ENCODE measurements at places on chromosomes 13 and 19. TPM values are rescaled to one million over a fixed set of nuclear protein-coding genes. Genes with fewer than 3 reads are reported as not detected.

NLRP5 gene
- not detected for total RNA-seq

VN1R4 gene
- total RNA-seq, result not detected

ZNF763 gene
- total RNA-seq, result 5.8 TPM

STOML3 gene
- not detected for total RNA-seq

PCDH20 gene
- not detected for total RNA-seq

ITGBL1 gene
- not detected for total RNA-seq

MAB21L1 gene
- total RNA-seq, result not detected

THAP8 gene
- 1.8 TPM for total RNA-seq

ZFR2 gene
- 4.4 TPM for total RNA-seq

ZNF208 gene
- 1.9 TPM for total RNA-seq

MBD3L2 gene
- not detected for total RNA-seq

SLC46A3 gene
- 9.7 TPM for total RNA-seq

GRCh38 chr19:37855098-37855497 lies 51.3 kb downstream of the WDR87 start:
- peaks cover 7% of the 10 kb centered on the region for H3K4me1 ChIP-seq
- no peaks in the 10 kb centered on the region for H3K27me3 ChIP-seq
- no peak overlapping the region for H3K4me3 ChIP-seq
- no peak for DNase-seq
- no peak overlapping the region for H3K27ac ChIP-seq
- no peaks in the 10 kb centered on the region for H3K36me3 ChIP-seq

DNA sequence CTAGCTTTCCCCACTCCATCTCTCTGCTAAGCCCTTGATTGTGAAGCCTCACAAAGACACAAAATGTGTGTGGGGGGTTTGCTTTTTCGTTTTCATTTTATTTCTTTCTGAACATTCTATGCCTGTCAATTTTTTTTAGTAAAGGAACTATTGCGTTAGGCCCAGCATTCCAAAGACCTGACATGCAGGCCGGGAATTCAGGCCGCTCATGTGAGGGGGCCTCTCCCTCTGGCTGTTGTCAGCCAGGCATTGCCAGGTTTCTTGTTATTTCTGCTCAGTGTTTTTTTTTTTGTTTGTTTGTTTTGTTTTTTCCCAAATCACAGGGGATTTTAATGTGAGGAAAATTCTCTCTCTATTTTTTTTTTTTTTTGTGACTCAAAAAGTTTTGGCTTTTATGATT lies 10.3 kb upstream of the MEDAG start:
- no peaks in the 10 kb centered on the region for H3K4me1 ChIP-seq
- no peaks in the 10 kb centered on the region for H3K27me3 ChIP-seq
- no peak overlapping the region for H3K27ac ChIP-seq
- H3K4me3 ChIP-seq, result no peak overlapping the region

- no peak overlapping the region for H3K4me3 ChIP-seq
- DNase-seq, result peak; percentile 11
- no peaks in the 10 kb centered on the region for H3K4me1 ChIP-seq
- H3K36me3 ChIP-seq, result no peaks in the 10 kb centered on the region
These were observed 1438.1 kb downstream of the UQCRFS1 start for GRCh38 chr19:27774827-27775226.

DNA sequence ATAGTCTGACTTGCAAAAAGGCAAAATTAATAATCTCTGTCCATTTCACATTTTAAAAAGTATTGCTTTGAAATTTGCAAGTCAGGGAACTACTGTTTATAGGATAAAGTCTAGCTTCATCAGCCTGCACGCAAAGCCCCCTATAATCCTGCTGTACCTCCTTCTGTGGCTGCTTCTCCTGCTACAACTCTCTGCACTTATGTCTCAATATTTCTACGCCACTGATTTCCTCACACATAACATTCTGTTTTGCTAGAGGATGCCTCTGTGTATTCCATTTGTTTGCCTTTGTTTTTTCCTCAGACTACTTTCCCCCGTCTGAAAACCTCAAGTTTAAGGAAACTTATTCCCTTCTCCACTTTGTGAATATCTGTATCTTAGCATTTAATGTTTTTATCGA lies 389.9 kb downstream of the RFC3 start:
- no peaks in the 10 kb centered on the region for H3K36me3 ChIP-seq
- no peak for DNase-seq
- no peaks in the 10 kb centered on the region for H3K27me3 ChIP-seq
- H3K27ac ChIP-seq, result no peak overlapping the region
- no peaks in the 10 kb centered on the region for H3K4me1 ChIP-seq

GRCh38 chr13:46656786-46657185 lies 103.8 kb downstream of the LRCH1 start:
- H3K4me1 ChIP-seq, result peaks cover 3% of the 10 kb centered on the region
- no peaks in the 10 kb centered on the region for H3K36me3 ChIP-seq
- H3K27ac ChIP-seq, result no peak overlapping the region
- no peaks in the 10 kb centered on the region for H3K27me3 ChIP-seq
- no peak overlapping the region for H3K4me3 ChIP-seq

DNA sequence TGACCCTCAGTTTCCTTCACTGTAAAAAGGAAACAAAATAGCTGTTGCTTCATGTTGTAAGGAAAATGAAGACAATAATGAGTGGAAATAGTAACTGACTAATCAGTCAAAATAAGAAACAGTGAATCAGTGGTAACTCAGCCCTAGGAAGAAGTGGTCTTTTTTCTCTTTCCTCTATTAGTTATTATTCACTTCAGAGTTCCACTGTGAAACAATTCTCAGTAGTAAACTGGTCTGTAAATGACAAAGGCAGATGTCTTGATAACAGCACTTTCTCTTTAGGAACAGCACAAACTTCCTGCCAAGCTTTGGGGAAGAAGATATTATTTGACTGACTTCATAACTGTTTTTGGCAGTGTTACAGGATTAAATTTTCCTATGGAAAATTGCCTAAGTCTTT lies 600.5 kb upstream of the KLHL1 start:
- H3K27me3 ChIP-seq, result no peaks in the 10 kb centered on the region
- no peak overlapping the region for H3K4me3 ChIP-seq
- no peaks in the 10 kb centered on the region for H3K36me3 ChIP-seq
- no peak overlapping the region for H3K27ac ChIP-seq

DNA sequence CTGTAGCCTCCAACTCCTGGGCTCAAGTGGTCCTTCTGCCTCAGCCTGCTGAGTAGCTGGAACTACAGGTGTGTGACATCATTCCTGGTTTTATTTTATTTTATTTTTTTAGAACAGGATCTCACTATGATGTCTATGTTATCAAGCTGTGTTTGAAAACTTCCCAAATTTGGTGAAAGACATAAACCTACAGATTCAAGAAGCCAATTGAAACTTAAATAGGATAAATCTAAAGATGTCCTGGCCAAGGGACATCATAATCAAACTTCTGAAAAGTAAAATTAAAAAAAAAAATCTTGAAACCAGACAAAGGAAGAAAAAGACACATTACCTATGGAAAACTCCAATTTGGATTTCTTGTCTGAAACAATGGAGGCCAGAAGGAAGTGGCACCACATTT lies 23.1 kb upstream of the PDX1 start:
- H3K36me3 ChIP-seq, result no peaks in the 10 kb centered on the region
- no peak overlapping the region for H3K4me3 ChIP-seq
- H3K27ac ChIP-seq, result no peak overlapping the region
- H3K4me1 ChIP-seq, result no peaks in the 10 kb centered on the region
- H3K27me3 ChIP-seq, result peaks cover 3% of the 10 kb centered on the region
- no peak for DNase-seq

DNA sequence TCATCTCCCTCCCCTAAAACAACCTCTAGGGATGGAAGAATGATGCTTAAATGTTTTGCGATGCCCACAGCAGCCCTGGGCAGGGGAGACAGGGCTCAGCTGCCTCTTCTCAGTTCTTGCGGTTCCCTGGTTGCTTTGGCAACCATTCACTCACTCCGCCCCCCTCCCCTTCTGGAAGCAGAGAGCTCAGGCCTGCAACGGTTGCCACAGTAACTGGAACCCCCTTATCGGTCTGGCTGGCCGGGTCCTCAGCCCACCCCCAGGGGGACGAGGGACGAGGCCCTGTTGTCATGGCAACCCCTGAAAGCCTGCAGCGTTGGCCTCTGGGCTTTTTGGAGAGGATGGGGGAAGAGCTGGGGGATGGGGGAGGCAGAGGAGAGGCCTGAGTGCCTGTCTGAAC lies 19.5 kb downstream of the NOVA2 start:
- peaks cover 10% of the 10 kb centered on the region for H3K4me1 ChIP-seq
- no peak for DNase-seq

- H3K27ac ChIP-seq, result no peak overlapping the region
- H3K27me3 ChIP-seq, result no peaks in the 10 kb centered on the region
- H3K36me3 ChIP-seq, result no peaks in the 10 kb centered on the region
- no peak overlapping the region for H3K4me3 ChIP-seq
These were observed 10.9 kb downstream of the TIMM13 start for GRCh38 chr19:2416321-2417097.

GRCh38 chr19:40282209-40282580 lies 3.0 kb downstream of the AKT2 start:
- DNase-seq, result no peak
- peaks cover 76% of the 10 kb centered on the region for H3K4me1 ChIP-seq
- no peak overlapping the region for H3K4me3 ChIP-seq
- H3K27me3 ChIP-seq, result no peaks in the 10 kb centered on the region
- H3K36me3 ChIP-seq, result peaks cover 2% of the 10 kb centered on the region
- H3K27ac ChIP-seq, result peak overlapping the region; percentile 23

DNA sequence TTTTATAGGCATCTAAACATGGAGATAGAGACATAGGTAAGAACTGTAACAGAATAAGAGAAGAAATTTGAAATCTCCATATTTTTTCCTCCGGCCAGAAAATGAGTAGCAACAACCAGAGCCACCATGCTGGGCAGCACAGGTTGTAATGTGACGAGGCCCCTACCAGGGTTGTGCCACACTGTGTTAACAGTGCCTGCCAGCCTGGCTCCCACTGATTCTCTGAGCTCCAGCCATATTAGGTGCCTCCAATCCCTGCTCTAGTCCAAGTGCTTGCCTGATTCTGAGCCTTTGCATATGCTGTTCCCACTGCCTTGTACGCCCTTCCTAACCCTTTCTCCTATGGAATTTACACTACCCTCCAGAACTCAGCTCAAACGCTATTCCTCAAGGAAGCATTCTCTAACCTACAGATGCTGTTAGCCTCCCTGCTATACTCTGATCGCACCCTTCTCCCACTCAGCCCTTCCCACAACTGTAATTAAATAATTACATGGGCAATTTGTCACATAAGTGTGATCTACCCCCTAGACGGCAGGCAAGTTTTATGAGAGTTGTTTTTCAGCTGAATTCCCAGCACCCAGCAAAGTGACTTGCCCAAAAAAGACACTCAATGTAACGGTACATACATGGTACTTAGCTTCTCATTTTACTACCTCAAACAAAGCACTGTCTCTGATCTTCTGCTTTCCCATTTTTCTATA lies 37.6 kb upstream of the STARD13 start:
- no peaks in the 10 kb centered on the region for H3K4me1 ChIP-seq
- DNase-seq, result no peak
- no peaks in the 10 kb centered on the region for H3K36me3 ChIP-seq
- H3K27ac ChIP-seq, result no peak overlapping the region

- no peaks in the 10 kb centered on the region for H3K36me3 ChIP-seq
- DNase-seq, result no peak
- no peaks in the 10 kb centered on the region for H3K27me3 ChIP-seq
- H3K4me3 ChIP-seq, result no peak overlapping the region
These were observed 12.2 kb upstream of the POP4 start for GRCh38 chr19:29593869-29594268.

GRCh38 chr19:41908724-41909464 lies 19.4 kb downstream of the ERFL start:
- peaks cover 40% of the 10 kb centered on the region for H3K36me3 ChIP-seq
- H3K27me3 ChIP-seq, result peaks cover 16% of the 10 kb centered on the region
- no peak for DNase-seq
- H3K4me1 ChIP-seq, result peaks cover 41% of the 10 kb centered on the region

DNA sequence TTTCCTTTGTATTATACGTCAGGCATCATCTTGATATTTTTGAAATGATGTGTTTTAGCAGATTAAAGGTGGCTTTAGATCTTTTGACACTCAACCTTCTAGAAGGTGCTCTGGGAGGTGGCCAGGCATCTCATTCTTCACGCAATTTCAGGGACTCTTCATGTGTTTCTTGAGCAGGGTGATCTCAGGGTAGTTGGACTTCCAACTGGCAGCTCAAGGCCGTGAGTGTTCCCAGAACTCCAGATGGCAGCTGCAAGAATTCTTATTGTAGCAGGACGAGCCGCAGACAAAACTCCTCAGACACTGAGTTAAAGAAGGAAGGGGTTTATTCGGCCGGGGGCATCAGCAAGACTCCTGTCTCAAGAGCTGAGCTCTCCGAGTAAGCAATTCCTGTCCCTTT lies 82.5 kb upstream of the UBAC2 start:
- peaks cover 5% of the 10 kb centered on the region for H3K27me3 ChIP-seq
- H3K4me3 ChIP-seq, result no peak overlapping the region
- no peaks in the 10 kb centered on the region for H3K36me3 ChIP-seq
- DNase-seq, result no peak

DNA sequence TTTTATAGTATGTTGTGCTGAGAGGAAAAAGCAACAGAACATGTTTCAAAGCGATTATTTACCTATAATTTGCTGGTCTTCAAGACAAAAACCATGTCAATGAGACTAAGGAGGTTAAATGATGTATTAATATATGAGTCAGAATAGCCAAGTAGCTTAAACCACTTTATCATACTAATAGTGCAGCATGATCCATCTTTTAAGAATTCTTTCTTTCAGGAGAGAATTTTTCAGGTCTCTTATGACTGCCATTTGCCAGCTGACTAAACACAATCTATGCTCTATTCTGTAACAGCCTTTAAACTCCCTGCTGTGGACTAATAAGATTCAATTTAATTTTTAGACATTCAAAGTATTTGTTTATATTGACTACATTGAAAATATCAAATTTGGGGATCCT lies 93.7 kb downstream of the TRPC4 start:
- no peaks in the 10 kb centered on the region for H3K27me3 ChIP-seq
- no peak overlapping the region for H3K27ac ChIP-seq
- DNase-seq, result no peak
- H3K4me3 ChIP-seq, result no peak overlapping the region

DNA sequence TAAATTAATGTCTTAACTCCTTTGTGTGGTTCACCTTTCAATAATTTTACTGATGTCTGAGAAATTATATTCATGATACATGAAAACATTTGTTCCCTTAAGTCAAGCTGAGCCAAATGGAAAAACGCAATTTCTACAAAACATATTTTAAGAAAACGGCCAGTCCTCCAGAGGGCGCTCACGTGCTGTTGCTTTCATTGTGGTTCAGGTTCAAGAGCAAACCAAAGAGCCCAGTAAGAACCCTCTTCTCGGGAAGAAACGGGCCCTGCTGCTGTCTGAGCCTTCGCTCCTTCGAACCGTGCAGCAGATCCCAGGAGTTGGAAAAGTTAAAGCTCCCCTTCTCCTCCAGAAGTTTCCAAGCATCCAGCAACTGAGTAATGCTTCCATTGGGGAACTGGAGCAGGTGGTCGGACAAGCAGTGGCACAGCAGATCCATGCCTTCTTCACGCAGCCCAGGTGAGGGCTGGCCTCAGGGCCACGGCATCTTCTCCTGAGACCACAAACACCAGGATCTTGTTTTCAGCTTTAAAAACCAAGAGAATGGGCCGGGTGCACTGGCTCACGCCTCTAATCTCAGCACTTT lies 4.3 kb downstream of the FAAP24 start:
- no peak overlapping the region for H3K4me3 ChIP-seq
- no peaks in the 10 kb centered on the region for H3K36me3 ChIP-seq
- no peak overlapping the region for H3K27ac ChIP-seq
- H3K4me1 ChIP-seq, result peaks cover 9% of the 10 kb centered on the region
- no peaks in the 10 kb centered on the region for H3K27me3 ChIP-seq

GRCh38 chr13:74367193-74367592 lies 233.0 kb upstream of the KLF12 start:
- H3K4me1 ChIP-seq, result no peaks in the 10 kb centered on the region
- H3K27ac ChIP-seq, result no peak overlapping the region
- H3K4me3 ChIP-seq, result no peak overlapping the region
- no peaks in the 10 kb centered on the region for H3K36me3 ChIP-seq
- peak; percentile 19 for DNase-seq

Measured in natural killer cell (primary cell).